Mesothelial cell of epicardium (in vitro differentiated cells): ENCODE measurements at places on chromosomes 2 and 18.
A peak's percentile ranks its signal among the peaks of the same experiment; 100 is the strongest.

- no peak for DNase-seq
Observed at GRCh38 chr2:77418537-77418936, 103.6 kb downstream of the LRRTM4 start.

DNA sequence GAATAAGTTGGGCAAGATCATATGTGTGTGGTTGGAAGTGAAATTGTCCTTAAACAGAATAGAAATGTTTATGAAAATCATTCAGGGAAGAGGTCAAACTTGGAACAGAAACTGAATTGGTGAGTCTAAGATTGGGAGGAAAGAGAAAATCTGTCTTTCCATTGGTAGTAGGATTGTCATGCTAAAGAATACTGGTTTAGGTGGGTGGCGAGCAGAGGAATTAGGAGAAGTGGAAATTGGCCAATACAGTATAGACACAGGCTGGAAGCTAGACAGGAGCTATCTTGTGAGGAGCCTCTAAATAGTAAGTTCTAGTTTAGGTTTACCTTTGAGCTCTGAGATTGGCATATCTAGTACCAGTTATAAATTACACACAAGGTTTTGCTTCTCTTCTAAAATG, 80.9 kb upstream of the KYNU start:
- no peak for DNase-seq

GRCh38 chr2:223642506-223642905, 40.3 kb upstream of the SCG2 start:
- DNase-seq = no peak

DNA sequence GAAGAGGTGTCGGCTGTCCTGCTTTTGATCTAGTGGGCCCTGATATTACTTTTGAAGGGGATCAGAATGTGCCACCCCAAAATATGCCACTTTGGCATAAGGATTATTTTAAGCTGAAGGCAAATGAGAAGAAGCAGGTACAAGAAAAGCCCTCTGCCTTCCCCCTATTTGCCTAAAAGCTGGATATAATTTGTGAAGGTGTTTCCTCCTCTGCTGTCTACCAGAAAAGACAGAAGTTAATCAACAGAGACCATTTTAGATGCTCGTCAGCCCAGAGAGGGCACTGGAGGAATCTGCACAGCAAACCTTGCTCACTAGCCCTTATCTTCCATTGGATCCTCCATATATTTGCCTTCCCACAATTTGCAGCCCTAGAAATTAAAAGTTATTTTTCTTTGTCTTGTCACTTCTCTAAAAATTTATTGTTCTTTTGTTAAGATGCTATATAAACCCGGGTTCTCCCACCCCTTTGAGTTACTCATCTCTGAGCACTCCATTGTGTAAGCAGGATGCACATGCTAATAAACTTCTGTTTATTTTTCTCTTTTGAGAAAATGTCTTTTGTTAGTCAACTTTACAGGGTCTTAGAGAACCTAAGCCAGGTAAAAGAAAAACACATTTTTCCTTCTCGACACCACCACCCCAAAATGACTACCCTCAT, 163.2 kb upstream of the SLC1A4 start:
- DNase-seq = no peak

GRCh38 chr2:17793803-17794354, 22.4 kb upstream of the MSGN1 start:
- no peak for DNase-seq

DNA sequence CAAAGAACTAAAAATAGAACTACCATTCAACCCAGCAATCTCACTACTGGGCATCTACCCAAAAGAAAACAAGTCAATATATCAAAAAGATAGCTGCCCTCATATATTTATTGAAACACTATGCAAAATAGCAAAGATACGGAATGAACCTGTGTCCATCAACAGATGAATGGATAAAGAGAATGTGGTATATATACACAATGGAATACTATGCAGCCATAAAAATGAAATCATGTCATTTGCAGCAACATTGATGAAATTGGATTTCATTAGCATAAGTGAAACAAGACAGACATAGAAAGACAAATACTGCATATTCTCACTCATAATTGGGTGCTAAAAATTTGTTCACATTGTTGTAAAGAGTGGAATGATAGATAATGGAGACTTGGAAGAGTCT, 16.2 kb upstream of the LDAH start:
- no peak for DNase-seq

DNA sequence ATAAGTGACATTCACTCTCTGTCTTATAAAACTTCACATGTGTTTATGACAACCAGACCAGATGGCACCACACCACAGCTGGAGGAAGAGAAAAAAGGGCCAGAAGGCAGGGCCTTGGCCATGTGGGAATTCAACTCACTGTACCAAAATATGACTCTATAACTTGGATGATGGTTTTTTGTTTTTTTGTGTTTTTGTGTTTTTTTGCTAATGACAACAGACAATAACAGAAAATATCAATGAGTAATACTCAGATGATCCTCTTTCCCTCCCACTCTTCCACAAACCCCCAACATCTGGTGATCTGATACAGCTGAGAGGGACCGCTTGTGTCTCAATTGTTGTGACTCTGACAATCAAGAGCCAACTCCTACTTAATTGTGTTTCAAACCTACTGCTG, 12.4 kb downstream of the NMI start:
- DNase-seq = no peak

DNA sequence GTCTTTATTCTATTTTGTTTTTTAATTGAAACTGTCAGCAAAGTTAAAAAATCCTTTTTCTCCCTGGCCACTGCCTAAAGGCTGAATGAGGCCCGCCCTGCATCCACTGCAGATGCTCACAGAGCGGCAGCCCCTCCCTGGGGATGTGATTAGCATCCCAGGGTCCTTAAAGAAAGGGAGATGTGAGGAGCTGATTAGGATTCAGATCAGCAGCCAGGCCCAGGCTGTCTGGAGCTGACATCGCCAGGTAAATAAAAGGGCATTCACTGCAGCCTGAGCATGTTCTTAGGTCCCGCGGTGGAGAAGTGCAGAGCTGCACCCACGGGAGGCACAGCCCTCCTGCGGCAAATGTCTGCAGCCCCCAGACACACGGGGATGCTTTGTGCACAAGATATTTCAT, 83.8 kb downstream of the LONRF2 start:
- no peak for DNase-seq

GRCh38 chr2:158774681-158775080, 20.4 kb upstream of the DAPL1 start:
- no peak for DNase-seq

DNA sequence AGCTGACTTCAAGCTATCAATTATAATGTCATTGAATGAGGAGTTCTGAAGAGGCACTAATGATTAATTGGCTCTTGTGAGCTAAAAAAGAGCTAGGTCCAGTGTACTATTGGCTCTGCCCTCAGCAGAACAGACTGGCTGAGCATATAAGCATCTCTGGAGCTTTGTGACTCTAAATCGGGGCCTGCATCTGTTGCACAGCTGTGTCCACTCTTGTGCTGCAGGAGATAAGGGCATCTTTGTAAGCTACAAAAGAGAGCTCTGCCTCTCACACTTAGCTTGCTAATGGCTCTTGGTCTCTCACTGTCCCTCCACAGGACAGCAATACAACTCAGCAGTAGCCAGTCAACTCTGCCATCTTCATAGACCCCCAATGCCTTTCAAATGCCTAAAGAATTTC, 61.5 kb upstream of the L3MBTL4 start:
- no peak for DNase-seq

DNA sequence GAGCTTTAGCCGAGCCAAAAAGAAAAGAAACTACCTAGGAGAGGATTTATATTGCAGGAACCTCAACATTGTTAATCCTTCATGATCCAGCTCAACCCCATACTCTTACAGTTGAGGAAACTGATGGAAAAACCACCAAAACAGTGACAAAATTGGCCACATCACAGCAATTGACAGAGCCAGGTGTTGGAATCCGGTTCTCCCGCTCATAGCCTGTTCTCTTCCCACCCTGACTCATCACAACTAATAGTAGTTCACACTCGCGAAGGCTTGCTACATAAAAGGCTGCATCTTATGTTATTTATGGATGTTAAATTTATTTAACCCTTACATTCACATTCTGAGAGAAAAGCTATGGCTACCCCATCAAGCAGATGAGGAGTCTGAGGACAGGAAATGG, 33.7 kb downstream of the SLC9A4 start:
- no peak for DNase-seq

DNA sequence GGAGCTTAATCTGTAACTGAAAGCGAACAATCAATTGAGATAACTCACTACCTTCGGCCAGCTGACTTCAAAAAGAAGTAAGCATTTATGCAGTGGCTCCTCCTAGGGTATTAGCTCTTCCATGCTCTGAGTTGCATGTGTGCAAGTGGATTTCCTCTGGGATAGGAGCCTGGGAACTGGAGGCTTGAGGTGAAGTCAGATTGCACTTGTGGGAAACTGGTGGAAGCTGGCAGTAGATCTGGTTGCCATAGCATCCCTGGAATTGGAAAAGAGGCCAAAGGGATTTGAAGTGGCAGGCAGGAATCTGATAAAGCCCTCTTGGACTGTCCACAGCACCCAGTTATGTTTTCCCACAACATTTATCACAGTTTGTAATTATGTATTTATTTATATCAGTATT, 50.6 kb upstream of the FMNL2 start:
- DNase-seq = no peak

DNA sequence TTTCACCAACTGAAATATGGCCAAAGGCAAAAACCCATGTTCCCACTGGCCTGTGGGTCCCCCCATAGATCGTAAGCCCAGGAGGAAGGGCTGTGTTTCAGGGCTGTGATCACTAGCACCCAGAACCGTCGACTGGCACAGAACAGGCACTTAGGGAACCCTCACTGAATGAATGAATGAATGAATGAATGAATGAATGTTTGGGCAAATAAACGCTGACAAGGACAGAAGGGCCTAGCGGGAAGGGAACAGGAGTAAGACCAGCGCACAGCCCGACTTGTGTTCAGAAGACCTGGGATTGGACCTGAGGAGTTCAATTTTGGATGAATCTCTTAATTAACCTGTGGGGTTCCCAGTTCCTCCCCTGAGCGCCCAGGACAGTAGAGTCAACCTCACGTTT, 76.2 kb downstream of the TPO start:
- DNase-seq = no peak

DNA sequence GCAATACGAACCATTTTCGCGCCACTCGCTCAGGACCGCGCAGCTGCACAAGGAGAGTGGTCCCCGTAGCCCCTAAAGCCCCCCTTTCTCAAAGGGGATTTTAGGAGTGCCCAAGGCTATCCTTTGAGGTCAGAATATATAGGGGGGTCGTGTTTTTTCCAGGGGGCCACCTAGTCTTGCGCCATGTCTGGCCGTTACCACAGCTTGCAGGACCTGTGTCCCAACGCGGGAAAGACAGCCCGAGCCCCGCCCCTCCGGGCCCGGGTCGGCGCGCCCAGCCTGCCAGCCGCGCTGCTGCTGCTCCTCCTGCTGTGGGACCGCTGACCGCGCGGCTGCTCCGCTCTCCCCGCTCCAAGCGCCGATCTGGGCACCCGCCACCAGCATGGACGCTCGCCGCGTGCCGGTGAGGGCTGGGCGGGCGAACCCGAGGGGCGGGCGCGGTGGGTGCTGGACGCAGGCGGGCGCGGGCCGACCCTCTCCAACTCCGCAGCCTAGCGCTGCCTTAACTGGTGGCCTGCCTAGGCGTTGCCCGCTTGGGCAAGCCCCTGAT, at the start of gene CDCA7:
TSS of gene CDCA7 (plus strand) at position 291 of the 550 bp plus-strand sequence. CDS start at position 383, 92 bp downstream.
- DNase-seq = peak; percentile 56

DNA sequence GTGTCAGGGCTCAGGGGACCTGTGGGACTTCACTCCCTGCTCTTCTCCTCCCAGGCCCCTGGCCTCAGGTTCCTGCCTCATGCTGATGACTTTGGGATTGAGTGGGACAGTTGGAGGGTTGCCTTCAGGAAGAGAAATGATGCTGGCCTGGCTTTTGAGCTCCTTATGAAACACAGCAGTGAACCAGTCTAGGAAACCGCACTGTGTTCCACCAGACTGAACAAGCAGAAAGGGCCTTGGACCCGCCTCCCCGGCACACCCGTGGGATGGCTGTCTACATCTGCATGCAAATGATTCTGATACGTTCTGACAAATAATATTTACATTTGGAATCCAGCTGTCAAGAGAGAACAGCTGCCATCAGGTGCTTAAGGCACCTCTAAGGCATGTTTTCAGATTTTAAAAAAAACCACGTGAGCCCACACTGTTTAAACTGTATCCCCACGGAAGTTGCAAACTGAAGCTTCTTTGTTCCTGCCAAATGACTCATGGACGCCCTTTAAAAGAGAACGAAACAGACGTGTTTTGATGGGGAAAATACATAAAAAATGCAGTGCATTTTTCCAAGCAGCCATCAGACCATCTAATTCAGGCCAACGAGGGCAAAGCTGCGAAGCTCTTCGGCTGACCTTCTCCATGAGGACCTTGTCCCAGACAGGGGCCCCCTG, 27.6 kb upstream of the ASAP2 start:
- no peak for DNase-seq

GRCh38 chr18:31680831-31681568, 3.4 kb downstream of the B4GALT6 start:
- no peak for DNase-seq

GRCh38 chr2:185833864-185834263, 95.3 kb downstream of the FSIP2 start:
- DNase-seq = no peak

- no peak for DNase-seq
Observed at GRCh38 chr2:55051026-55051866, 995 bp upstream of the RTN4 start.

DNA sequence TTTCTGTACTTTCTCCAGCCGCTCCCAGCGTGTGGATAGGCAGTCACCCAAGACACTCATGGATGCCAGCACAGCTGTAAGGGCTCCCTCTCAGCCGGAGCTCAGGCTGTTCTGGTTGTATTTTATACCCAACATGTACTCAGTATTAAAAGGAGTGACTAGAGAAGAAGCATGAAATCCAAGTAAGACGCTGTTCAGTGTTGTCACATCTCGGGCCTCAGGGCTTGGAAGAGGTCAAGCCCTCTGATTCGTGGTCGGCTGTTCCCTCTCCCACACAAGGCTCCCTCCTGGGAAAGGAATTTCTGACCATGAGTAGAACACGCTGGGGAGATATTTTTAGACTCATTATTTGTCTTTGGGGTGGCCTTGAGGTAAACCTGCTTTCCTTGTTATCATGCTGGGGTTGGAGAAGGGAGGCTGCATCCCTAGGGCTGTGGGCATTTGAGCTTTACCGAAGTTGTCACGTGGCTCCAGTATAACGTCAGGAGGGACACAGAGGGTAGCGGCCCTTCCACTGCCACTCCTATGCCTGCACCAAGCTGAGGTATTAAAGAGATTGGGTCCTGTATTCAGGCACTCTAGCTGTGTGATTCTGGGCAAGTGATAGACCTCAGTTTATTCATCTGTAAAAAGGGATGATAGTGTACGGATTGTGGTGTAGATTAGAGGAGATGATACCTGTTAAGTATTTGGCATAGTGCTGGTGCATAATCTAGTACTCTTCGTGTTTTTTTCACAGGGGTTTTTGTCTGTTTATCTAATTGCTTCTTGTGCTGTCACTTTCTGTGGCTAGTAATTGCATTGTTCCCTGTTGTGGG, 34.1 kb downstream of the HK2 start:
- no peak for DNase-seq

GRCh38 chr2:171479154-171479814, 43.0 kb upstream of the CYBRD1 start:
- DNase-seq = no peak

- DNase-seq = no peak
Observed at GRCh38 chr2:207812058-207812725, 42.5 kb upstream of the FZD5 start.

GRCh38 chr2:113083296-113083695, 15.5 kb downstream of the IL1F10 start:
- DNase-seq = no peak
